Stimulated activated CD4-positive, alpha-beta T cell treated with anti-CD3 and anti-CD28 coated beads, Interleukin-4, amount 100 ng/mL, for 1 hour (primary cell): ENCODE measurements at places on chromosomes 12 and 14.
A peak's percentile ranks its signal among the peaks of the same experiment; 100 is the strongest.

DNA sequence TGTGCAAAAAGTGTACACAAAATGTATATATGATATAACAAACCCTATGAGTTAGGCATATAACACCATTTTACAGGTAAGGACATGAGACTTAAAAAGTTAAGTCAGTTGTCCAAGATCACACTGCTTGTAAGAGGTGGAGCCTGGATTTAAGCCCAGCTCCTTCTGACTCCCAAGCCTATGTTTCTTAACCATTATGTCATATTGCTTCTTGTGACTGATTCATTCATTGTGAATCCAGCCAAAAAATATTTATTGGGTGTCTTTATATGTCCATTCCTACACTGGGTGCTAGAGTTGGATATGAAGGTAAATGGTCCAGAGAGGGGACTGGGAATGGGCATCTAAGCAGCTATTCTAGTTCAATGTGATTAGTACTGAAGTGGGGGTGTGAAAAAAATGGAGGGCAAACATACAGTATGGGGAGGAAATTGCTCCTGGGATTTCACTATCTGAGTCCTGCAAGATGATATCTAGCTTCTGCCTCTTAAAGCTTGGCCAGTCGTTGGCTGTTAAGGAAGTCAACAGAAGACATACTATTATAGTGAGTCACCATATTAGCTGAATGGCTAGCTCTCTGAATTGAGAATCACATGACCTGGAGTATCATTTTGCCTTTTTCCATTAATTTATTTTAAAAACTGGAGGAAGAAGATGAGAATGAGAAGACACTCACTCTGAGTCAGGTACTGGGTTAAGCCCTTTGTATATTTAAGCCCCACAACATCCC is 28.8 kb downstream of the PAX9 start:
- DNase-seq: no peak

DNA sequence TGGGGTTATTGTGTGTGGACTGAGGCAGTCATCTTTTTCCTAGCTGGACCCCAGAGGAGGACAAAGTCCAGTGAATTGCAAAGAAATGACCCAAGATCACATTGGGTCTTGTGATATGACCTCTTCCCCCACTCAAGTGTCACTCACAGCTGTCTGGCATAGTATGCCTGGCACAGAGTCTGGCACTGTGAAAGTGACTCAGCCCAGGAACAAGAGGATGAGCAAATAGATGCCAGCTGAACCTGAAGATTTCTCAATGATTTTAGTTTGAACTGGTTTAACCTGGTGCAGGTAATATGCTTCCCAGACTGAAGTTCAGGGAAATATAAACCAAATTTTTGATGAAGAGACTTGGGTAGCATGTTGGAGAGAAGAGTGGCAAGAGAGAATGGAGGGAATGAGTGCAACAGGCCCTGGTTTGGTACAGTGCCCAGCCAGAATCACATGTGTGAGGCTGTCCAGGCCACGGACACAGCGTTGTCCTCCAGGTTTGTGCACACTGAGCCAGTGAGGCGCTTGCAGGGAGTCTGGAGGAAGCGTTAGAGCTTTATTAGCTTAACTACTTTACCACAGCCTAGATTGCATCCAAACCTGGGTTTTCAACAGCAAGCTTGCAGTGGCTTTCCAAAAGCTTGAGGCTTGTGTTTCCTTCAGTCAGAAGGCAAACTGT is 332.9 kb downstream of the NUAK1 start:
- no peak for DNase-seq

DNA sequence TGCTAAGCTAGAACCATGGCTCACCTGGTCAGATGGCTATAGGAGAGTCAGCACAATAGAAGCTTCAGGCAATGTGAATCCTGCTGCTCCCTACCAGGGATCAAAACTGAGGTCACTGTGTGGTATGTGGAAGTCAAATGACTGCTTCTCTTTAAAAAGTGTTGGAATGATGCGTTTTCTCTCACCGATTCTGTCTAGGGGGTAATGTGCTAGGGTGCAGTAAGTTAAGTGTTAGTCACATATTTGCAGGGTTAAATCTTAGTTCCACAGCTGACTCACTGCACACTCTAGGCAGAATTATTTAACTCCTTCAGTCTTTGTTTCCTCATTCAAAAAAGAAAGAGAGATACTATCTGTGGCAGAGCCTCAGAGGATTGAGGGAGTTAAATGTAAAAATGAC is 696.6 kb downstream of the DIO2 start:
- DNase-seq: no peak

- DNase-seq: no peak
These were observed 55.1 kb downstream of the CALM1 start for GRCh38 chr14:90451961-90452360.

GRCh38 chr12:132228476-132229192 is 84.4 kb downstream of the NOC4L start:
- no peak for DNase-seq

GRCh38 chr12:31362759-31363415 is 36.9 kb upstream of the SINHCAF start:
- peak; percentile 2 for DNase-seq

- peak; percentile 2 for DNase-seq
These were observed 188.5 kb downstream of the ALX1 start for GRCh38 chr12:85468356-85469157.

DNA sequence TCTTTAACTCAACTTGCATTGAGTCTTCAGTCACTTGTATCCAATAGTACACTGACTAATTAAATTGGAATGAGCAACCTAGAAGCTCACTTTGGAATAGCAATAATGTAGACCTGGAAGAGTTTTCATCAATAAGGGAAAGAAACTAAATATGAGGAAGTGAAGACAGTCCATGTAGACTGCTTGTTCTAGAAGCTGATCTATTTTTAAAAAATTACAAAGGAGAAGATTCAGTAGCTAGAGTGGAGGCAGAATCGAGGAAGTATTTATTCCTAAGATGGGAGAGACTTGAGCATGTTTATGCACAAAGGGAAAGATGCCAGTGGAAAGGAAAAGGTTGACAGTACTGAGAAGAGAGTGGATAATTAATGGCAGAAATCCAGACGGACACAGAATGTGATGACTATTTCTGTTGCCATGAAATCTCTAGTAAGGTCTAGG is 156.3 kb upstream of the PDE3A start:
- no peak for DNase-seq

DNA sequence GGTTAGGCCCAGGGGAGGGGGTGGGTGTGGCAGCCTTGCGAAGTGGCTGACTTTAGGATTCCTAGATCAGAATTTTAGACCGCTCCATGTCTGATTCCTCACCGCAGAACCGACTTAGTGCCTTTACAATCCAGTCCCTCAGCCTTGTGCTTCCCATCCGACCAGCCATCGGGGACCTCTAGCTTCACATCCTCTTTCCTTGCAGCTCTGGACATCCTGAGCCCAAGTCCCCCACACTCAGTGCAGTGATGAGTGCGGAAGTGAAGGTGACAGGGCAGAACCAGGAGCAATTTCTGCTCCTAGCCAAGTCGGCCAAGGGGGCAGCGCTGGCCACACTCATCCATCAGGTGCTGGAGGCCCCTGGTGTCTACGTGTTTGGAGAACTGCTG is 557 bp downstream of the COPS7A start:
- peak; percentile 13 for DNase-seq

DNA sequence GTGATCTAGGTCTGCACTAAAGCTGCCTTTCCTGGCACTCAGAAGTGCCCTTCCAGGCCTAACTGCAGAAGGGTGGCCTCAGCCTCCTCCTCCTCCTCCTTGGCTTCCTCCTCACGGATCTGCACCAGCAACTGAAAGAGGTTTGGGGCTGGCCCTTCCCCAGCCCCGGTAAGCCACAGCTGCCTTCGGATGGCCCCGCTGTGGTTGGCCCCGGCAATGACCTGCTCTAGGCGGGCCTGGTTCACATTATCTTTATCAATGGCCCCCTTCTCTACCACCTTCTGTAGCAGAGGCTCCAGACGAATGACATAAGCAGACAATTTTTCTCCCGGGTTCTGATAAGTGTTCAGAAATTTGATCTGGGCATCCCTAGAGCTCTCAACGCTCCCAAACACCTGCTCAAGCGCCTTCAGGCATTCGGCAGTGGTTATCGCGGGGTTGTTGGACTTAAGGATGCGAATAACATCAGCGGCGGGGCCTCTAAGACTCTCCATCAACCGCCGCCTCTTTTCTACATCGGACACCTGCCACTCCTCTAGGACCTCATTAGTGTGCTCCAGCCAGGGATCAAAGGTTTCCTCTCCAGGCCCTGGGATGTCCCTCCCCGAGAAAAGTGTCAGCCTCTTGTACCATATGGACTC is 1.5 kb downstream of the PNMA1 start:
- DNase-seq: peak; percentile 31

GRCh38 chr12:99257672-99258071 is 389.9 kb upstream of the GARIN6 start:
- DNase-seq: no peak

DNA sequence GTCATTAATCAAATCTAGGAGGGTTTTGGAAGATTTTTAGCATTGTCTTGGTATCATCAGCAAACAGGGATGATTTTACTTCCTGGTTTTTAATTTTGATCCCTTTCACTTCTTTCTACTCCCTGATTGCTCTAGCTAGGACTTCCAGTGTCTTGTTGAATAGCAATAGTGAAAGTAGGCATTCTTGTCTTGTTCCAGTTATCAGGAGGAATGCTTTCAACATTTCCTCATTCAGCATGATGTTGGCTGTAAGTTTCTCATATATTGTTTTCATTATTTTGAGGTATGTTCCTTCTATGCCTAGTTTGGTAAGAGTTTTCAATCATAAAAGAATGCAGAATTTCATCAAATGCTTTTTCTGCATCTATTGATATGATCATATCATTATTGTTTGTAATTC is 244.2 kb upstream of the CLEC14A start:
- no peak for DNase-seq

DNA sequence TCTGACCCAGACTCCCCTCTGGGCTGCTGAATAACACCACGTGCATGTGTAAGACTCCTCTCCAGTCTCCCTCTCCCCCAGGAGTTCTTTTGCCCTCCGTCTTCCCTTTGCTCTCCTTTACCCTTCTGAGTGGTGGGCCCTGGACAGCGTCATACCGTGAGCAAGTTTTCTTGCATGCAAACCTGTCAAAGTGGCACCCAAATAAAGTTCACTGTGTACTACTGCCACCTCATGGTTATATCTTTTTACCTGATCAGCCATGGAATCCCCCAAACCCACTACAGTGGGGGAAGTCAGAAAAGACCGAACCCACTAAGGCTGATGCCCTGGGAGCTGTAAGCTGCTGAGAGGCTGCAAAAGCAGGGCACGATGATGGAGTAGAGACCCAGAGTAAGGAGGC is 131.1 kb upstream of the VRK1 start:
- DNase-seq: no peak

GRCh38 chr12:52530366-52530765 is 10.2 kb upstream of the KRT5 start:
- DNase-seq: no peak

GRCh38 chr12:25698772-25699171 is 145.7 kb upstream of the LMNTD1 start:
- no peak for DNase-seq

GRCh38 chr12:65296508-65297265 is 18.2 kb downstream of the MSRB3 start:
- DNase-seq: no peak

DNA sequence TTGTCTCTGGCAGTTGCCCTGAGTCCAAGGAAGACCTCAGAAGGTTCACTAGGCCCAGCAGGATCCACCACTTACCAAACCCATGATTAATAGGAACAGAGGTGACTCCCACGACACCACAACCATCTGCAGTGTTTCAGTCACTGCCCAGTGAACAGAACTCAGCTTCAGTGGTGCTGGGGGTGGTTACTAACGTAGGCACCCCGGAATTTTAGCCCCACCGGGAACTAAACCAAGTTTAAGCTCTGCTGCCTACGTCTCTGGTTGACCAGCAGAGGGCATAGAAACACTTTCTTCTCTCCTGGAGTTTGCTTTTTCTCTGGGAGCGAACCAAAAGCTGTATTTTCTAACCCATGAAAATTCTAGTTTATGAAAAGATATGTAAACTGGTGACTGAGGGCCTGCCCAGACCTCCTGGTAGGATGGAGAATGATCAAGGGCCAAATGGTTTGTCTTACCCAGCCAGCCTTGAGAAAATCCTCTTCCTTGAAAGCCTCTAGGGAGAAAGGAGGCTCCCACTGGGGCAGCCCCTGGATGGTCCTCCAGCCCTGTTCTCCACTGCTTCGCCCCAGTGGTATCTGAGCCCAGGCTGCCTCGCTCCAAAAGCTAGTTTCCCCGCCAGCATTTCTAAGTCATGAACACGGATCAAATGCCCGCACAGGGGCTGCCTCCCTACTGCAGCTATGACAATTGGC is 379.8 kb downstream of the DPF3 start:
- DNase-seq: no peak

GRCh38 chr12:90794212-90794611 is 160.8 kb downstream of the CCER1 start:
- no peak for DNase-seq

GRCh38 chr12:122406701-122407164 is 15.7 kb downstream of the CLIP1 start:
- no peak for DNase-seq
